ENCODE measurements at places on chromosomes 4 and X. TPM values are rescaled to one million over a fixed set of nuclear protein-coding genes. Genes with fewer than 3 reads are reported as not detected.

The MAGEC1 gene
- not detected for total RNA-seq

The LRCH2 gene
- total RNA-seq = 0.75 TPM

The FMR1NB gene
- total RNA-seq = not detected

The IDUA gene
- total RNA-seq = 5.8 TPM

The MID1 gene
- 11.7 TPM for total RNA-seq

The RTL3 gene
- total RNA-seq = 0.06 TPM
